ENCODE measurements at places on chromosomes 5 and 9.

DNA sequence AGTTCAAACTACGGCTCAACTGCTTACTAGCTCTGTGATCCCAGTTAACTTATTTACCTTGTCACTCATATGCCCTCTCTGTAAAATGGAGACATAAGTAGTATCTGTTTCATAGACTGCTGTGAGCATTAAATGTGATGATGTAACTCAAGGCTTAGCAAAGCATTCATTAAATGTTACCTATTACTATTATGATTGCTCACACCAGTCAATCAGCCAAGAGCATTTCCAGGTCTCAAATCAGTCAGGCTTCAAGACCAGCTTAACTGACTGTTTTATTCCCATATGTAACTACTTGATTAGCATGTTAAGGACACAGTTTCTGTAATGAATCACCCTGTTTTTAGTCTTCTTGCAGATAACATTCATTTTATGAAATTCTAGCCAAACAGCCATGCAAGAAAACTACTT is 413.3 kb downstream of the MLLT3 start:
- DNase-seq: no peak

GRCh38 chr5:134249469-134250379 is 23.9 kb upstream of the PPP2CA start:
- DNase-seq: no peak

DNA sequence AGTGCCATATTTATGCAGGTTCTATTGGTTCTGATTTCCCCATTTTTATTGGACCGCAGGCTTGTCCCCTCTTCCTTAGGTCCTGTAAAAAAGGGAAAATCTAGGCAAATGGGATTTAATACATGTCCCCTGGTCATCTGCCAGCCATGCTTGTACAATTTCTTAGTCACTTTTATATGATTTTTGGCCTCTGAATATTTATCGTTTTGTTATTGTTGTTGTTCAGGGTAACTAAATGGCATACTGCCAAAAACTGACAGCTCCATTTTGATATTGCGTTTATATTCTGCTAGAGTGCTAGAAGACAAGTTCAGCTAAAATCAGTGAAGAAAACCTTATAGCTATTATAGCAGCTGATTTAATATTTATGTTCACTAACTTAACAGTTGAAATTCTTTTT is 770.2 kb upstream of the FAM174A start:
- no peak for DNase-seq

- no peak for DNase-seq
Observed at GRCh38 chr5:5531371-5531770, 108.9 kb downstream of the ICE1 start.

- DNase-seq: no peak
Observed at GRCh38 chr9:38243993-38244392, 148.5 kb upstream of the ALDH1B1 start.

- no peak for DNase-seq
Observed at GRCh38 chr5:116573702-116574366, 789 bp downstream of the SEMA6A start.

DNA sequence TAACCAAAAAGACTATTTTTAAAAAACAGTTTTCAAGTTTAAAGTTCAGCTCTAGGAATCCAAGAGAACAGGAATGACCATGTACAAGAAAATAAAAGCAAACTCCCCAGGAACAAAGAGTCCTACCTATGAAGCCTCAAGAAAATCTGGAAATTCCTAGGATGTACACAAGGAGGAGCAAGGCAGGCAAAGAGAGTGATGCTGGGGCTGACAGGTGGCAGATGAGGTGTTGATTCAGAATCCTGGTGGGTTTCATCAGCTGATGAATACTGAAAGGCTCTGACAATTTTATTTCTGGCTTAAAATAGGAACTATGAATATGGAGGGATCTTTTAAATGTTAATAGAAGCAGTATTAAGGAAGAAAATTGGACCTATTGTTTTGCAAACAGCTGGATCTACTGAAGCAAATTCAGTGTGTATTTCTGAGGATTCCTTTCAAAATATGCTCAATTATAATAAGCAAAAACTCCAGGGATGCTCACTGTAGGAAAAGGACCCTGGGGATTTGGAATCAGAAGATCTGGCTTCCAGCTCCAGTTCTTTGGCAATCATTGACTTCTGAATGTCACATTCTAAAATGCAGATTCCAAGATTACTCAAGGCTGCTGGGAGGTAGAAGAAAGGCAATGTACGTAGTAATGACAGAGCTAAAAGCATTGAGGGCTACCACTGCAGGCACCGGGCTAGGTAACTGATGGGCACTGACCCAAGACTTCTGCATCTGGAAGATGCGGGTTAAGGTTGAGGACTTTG is 28.0 kb upstream of the SH3RF2 start:
- no peak for DNase-seq

- DNase-seq: no peak
Observed at GRCh38 chr5:179306191-179307012, 38.9 kb downstream of the ADAMTS2 start.

DNA sequence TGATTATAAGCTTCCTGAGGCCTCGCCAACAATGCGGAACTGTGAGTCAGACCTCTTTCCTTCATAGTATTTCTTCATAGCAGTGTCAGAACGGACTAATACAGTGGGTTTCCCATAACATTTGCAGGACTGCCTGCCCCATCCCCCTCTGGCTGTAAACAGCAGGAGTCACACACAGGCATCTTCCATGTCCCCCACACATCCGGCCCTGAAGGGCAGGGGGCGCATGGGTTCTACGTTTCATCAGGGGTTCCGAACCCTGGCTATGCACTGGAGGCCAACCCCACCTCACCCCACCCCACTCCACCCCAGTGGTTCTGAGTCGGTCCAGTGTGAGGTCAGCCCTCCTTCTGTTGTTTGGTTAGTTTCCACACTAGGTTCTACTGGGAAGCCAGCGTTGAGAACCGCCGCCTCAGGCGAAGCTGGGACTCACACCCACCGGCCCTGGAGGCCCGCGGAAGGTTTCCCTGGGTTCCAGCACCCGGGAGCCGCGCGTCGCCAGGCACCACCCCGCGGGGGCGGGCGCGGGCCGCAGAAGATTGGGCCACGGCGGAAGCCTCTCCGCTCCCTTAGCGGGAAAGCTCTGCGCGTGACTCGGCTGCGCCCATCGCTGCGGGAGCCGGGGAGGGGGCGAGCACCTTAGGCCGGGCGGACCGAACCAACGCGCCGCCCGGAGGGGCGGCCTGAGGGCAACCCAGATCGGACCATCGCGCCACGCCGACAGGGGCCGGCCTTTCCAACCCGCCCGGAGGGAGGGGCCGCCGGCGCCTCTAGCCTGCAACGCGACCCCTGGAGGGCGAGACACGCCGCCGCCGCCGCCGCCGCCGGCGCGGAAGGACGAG is at the start of gene RUSC2:
Gene RUSC2, plus strand, starts transcription at position 799 of the 842 bp plus-strand sequence. CDS start 56,411 bp downstream, outside the sequence.
- peak; percentile 45 for DNase-seq

Measured in stimulated activated CD4-positive, alpha-beta T cell treated with anti-CD3 and anti-CD28 coated beads, Interleukin-4, amount 100 ng/mL, for 48 hours (primary cell).